Activated effector memory CD4-positive, alpha-beta T cell treated with Interleukin-2 at 50 U/mL for 16 hours (primary cell): ENCODE measurements at places on chromosomes 1 and 21.

DNA sequence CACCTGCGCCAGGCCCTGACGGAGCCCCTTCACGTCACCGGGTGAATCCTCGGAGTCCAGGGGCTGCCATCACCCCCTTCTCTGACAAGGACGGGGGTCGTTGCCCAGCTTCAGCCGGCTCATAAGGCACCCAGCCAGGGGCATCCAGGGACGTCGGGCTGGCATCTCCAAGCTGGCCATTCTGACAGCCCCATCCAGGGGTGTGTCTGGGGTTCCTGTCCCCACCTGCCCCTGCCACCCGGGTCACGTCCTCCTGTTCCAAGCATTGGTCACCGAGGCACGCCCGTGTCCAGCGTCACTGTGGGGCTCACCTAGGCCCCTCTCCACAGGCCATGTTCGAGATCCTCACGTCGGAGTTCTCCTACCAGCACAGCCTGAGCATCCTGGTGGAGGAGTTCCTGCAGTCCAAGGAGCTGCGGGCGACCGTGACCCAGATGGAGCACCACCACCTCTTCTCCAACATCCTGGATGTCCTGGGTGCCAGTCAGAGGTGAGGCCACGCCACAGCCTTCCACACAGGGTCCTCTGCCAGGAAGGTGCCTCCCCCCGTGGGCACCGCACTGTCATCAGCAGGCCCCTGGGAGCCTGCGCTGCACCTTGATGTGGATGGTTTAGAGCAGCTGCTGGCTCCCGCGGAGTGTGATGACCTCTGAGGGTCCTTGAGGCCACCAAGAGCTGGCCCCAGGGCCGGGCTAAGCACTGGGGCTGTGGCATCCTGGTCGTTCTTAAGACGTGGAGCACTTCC lies 14.8 kb downstream of the ARHGEF16 start:
- no peak for DNase-seq

DNA sequence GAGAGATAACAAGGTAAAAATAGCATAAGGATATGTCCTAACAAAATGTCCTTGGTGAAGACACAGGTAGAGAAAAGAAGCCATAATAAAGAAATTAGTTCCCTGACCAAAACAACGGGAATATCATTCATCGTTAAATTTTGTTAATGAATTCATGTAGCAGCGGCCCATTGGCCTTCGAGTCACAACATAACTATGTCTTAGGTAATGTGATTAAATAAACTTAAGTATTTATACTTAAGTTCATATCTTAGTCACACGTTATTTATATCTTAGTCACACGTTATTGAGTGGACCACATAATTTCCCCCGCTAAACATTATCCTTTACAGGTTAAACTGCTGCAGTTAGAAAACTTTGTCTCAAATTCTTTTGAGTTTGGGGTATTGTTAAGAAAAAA lies 1.2 kb downstream of the NEXN start:
- DNase-seq: no peak

GRCh38 chr1:10698726-10699469 lies 97.5 kb downstream of the CASZ1 start:
- no peak for DNase-seq

- no peak for DNase-seq
Observed at GRCh38 chr1:241747992-241748391, 95.9 kb downstream of the WDR64 start.

- no peak for DNase-seq
Observed at GRCh38 chr21:15031790-15032357, 32.9 kb downstream of the NRIP1 start.

- no peak for DNase-seq
Observed at GRCh38 chr1:210596641-210597040, 267.9 kb downstream of the HHAT start.

DNA sequence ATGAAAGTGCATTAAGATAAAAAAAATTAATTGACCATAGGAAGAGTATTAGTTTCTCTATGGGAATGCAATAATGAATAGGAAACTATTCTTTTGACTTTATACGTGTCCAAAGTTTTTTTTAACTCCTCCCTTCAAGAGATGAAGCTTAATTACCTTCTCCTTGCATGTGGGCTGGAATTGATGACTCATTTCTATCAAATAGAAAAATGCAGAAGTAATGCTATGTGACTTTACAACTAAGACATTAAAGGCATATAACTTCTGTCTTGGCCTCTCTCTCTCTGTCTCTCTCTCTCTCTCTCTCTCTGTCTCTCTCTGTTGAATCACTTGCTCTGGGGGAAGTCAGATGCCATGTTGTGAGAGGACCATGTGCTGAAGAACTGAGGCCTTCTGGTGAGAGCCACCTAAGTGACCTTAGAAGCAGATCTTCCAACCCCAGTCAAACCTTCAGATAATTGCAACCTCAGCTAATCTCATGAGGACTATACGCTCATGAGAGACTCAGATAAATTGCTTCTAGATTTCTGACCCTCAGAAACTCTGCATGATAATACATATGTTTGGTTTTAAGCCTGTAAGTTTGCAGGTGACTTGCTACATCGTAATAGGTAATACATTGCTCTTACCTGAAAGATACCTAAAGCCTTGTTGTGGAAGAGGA lies 414.2 kb downstream of the KCNT2 start:
- DNase-seq: no peak
